T-helper 2 cell (primary cell): ENCODE measurements at places on chromosomes 11 and 22.

GRCh38 chr11:36407356-36407755 is 102.7 kb downstream of the TRAF6 start:
- DNase-seq = no peak

GRCh38 chr22:47394504-47395440 is 632.3 kb downstream of the TBC1D22A start:
- DNase-seq = no peak

GRCh38 chr11:93652161-93652597 is 9.3 kb upstream of the CEP295 start:
- DNase-seq = peak; percentile 15

GRCh38 chr11:83554876-83555275 is 268.7 kb upstream of the CCDC90B start:
- DNase-seq = no peak

DNA sequence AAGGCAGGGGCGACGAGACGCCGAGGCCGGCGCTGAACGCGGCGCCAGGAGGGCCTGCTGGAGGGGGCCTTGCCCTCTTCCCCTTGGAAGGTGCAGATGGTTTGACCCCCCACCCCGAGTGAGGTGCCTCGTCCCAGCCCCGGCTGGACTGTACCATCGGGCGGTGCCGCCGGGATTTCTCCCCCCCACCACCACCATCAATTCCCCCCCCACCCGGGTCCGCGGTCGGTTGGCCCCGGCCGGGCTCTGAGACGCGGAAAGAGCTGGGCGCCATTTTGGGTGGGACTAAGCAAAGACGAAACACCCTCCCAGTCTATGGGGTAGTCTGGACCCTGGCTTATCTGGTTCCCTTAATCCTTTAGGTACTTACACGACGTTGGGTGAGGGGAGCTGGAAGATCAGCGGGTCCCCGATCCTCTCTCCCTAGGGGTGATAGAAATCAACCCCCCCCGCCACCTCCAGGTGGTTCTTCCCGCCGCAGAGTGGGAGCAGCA is at the start of gene PRDM10:
TSS of gene PRDM10 (minus strand) at position 484 of the 494 bp plus-strand sequence. CDS start 41,871 bp downstream, outside the sequence.
- DNase-seq = peak; percentile 95

GRCh38 chr11:122995526-122995925 is 13.9 kb upstream of the BSX start:
- no peak for DNase-seq

DNA sequence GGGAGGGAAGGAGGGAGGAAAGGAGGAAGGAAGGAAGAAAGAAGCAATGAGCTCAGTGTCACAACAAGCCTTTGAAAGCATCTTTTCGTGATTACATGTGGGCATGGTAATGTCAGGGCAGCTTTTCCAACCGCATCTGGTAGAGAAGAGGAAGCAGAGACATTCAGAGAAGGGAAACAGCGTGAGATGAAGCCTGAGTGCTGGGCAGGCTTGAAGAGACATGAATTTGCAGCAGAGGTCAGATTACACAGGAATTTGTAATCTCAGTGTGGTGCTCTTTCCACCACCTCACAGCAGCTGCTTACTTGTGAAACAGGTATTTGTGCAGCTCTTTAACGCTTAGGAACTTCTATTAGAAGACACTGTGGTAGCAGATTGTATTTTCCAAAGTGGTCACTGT is 289.5 kb upstream of the C11orf87 start:
- no peak for DNase-seq
